NCI-H748 treated with DMSO at 0.1 percent for 48 hours (cell line): ENCODE measurements at places on chromosomes 16 and 17.
A peak's percentile ranks its signal among the peaks of the same experiment; 100 is the strongest.

- peak; percentile 34 for DNase-seq
These were observed 1.2 kb downstream of the ASGR1 start for GRCh38 chr17:7177954-7178477.

- no peak for DNase-seq
These were observed 2.0 kb downstream of the HAS3 start for GRCh38 chr16:69107316-69107962.

DNA sequence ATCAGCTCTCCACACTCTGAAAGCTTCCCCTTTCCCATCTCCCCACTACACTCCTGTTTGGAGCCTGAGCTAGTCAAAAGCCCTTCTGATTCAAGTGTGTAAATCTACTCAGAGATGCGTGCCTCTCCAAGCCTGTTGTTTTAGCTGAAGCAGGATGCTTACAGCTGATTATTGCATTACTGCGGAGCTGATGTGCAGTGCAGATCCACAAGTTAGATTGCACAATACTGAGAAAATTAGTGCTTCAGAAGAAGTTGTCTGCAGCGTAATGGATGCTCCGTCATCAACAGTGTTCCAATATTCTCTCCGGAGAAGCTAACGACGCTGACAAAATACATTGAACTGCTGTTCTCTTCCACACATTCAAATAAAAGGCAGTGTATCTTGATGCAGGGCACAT lies 44.8 kb upstream of the NLRP1 start:
- no peak for DNase-seq

DNA sequence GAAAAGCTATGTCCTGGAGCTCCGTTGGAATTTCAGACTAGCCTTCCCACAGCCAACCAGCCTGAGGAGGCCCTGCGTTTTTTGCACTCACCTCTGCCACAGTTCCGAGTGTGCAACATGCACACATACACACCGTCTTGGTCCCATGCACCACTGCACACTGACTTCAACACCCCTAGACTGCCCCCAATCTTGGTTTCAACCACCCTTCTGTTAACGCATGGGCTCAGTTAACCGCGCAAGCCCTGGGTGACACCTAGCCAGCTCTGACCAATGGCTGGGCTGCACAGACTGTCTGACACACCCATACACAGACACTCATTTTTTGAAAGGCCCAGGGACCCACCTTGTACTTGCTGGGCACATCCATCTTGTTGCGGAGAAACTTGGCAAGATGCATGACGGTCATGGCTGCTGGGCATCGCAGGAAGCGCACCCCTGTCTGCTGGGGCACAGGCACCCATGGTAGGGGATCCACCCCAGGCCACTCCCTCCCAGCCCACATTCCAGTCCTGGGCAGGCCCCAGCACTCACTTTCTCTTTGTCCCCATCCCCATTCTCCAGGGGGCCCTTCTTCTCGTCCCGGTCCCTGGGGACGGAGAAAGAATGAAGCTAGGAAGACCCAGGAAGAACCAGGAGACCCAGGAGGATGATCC lies 8.0 kb downstream of the CISD3 start:
- no peak for DNase-seq

DNA sequence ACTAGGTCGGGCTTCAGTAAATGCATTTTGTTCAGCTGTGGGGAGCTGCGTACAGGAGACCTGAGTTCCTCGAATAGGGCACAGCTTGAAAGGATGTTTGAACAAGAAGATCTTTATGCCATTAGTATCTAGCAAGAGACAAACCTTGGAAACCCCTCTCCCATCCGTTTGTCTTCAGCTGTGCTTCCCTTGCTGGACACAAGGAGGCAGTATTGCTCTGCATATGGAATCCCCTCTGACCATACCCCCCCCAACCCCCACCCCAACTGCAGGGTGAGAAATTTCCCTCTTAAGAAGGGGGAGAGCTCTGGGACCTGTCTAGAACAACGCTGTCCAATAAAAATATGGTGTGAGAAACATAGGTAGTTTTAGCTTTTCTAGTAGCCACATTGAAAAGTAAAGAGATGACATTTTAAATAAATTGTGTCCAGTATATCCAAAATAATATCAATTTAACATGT lies 1.6 kb downstream of the MRM1 start:
- peak; percentile 54 for DNase-seq

GRCh38 chr17:44969144-44969780 lies 1.2 kb upstream of the C1QL1 start:
- DNase-seq = no peak

DNA sequence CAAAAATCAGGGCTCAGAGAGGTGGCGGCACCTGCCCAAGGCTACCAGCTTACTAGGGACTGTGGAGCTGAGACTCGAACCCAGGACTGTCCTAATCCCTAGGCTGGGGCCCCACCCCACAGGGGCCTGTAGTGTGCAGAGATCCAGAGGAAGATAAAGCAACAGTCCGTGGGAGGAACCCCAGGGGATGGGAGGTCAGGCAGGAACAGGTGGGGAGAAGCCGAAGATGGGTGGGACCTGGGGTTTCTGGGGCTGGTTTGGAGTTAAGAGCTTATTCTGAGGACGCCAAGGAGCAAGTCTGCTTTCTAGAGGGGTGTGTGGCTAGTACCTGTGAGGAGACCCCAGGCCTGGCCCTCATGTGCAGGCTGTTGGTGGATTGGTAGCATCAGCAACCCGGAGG lies 14.9 kb downstream of the C16orf74 start:
- no peak for DNase-seq
